ENCODE measurements at places on chromosomes 16 and 17.

DNA sequence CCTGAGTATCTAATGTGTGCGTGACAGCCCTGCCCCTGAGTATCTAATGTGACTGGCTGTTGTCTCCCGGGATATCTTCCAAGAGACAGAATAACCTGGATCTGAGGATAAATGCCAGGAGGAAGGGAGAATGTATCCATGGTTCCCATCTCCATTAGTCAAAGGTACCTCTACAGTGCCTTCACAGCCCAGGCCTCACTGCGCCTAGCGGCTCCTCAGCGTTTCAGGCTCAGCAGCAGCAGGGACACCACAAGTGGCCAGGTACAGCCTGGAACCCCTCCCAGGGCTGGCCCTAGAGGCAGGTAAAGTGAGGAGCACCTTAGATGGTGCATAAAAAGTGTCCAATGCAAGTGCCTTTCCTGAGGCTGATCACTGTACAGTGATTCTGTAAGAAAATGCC is 32.0 kb downstream of the SOCS3 start:
- no peak for DNase-seq

DNA sequence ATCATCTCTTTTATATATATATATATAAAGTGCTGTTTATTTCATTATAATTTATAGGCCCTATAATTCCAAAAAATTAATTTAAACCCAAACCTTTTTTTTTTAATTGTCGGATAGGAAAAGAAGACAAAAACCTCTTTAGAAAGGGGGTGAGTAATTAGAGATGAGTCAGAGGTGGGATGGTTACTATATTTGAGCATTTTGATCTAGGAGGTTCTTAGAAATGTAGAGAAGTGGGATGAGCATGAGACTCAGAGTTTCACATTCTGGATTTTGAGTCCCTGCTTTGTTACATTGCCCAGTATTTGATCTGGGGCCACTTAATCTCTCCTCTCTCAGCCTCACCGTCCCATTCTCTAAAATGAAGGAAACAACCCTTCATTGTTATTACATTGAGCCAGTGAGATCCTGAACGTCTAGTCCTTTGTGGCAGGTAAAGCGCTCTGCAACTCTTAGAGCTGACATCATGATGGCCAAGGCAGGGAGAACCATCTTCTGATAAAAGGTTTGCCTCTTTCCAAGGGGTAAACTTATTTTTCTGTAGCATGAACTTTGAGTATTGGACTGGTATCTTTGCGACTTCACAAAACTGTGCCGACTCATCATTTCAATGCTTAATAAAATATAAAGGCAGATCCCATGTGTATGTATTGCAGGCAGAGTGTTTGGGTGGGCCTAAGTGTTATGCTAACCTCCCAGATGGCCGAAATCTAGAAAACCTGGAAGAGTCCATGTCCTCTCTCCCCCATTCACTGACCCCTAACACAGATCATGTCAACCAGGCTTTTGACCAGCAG is 21.3 kb downstream of the HS3ST3B1 start:
- no peak for DNase-seq

GRCh38 chr16:19432429-19432828 is 14.7 kb downstream of the TMC5 start:
- no peak for DNase-seq

DNA sequence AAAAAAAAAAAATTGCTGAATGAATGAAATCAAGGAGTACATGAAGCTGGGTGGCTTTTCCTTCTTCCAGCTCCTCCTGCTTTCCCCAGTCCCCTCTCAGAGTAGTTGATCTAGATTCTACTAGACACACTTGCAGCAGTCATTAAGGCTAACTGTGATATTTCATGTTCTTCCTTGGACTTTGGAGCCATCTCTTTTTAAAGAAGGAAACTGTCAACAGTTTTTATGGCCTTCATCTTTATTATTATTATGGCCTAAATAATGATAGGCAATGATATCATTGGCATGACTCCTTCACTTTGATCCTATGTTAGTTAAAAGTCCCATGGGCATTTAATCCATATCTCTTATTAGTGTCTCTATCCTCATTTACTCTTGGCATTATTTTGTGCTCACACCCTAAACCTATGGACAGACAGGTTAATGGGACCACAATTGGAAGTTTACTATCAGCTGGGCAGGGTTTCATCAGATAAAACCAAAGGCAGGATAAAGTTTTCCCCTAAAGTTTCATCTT is 9.7 kb downstream of the C17orf78 start:
- no peak for DNase-seq

GRCh38 chr17:78621720-78622490 is 44.7 kb upstream of the DNAH17 start:
- no peak for DNase-seq
